ENCODE measurements at places on chromosomes 7 and 10.

- no peak for DNase-seq
Measured at GRCh38 chr10:69241575-69241974, 21.4 kb downstream of the HKDC1 start.

DNA sequence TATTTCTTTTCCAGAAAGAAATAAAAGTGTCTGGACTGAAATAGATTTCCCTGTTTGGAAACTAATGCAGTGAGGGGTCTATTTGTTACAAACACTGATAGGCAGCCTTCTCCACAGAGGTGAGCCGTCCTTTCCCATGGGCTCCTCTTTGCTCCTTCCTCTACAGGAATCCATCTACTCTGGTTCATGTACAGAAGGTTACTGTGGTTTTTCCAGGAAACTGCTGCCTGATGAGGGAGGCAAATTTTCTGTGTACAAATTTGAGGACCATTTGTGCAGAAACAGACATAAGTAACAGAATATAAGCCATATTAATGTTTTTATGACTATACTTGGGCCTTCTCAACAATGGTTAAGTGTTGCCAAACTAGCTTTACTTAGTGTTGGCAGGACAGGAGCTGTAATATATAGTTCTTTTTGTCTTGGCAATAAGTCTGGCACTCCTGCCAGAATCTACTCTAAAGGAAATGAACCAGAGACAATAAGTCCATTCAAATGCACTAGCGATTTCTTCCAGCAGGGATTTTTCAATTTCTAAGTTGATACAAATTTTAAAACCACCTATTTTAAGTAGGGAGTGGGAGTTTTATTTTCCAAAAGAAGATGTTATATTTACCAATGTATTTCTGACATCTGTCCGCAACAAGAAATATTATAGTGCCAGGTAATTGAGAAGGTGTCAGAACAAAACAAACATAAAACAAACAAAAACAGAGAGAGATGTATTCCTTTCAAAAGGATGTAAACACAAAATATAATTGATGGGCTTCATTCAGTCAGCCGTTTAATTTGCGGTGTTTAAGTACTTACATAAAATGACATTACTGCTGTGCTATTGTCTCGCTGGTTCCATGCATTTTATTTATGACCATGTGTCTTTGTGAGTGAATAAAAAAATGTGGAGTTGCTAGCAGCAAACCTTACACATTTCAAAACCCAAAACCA, 91.0 kb upstream of the NFE2L3 start:
- DNase-seq, result no peak

GRCh38 chr7:141911391-141911790, 4.8 kb upstream of the OR9A4 start:
- no peak for DNase-seq

GRCh38 chr10:84257343-84258020, 12.6 kb downstream of the RGR start:
- DNase-seq, result no peak

GRCh38 chr10:59252491-59252890, 76.0 kb downstream of the PHYHIPL start:
- DNase-seq, result no peak

GRCh38 chr10:17290226-17290625, 62.2 kb downstream of the VIM start:
- no peak for DNase-seq

DNA sequence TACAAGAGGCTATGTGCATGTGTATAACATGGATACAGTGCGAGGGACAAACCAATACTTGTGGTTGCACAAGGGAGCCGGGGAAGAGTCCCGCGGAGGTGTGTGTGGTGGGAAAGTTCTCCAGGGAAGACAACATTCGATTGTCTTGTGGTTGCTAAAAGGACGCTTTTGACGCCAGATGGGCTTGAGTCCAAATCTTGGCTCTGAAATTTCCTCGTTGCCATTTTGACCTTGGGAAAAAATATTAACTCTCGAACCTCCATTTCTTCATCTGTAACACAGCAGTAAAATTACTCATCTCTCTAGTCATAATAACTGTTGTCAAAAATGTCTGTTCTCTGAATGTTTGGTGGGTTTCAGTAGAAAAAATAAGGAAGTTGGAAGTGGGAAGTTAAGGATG, 16.5 kb downstream of the PLXDC2 start:
- no peak for DNase-seq

DNA sequence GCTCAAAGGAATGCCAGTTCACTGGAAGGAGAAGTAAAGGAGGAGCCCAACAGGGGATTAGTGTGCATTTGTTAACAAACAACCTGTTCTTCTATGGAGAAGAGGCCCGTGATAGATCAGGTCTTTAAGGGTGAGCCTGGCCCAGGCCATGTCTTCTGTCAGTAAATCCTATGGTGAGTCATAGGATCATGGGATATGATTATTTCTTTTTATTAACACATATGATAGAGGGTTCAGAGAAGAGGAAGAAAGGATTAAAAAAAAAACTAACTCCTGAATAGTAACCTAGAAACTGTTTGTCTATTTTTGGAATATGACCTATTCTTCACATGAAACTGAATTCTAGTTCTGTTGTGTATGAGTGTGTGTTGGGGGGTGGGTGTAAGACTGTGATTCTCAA, 70.4 kb downstream of the GPR158 start:
- DNase-seq, result no peak
